Stimulated activated naive CD4-positive, alpha-beta T cell (primary cell): ENCODE measurements at places on chromosomes 11 and 22.

GRCh38 chr11:68655406-68655805 is 28.9 kb upstream of the GAL start:
- no peak for DNase-seq

- DNase-seq: no peak
Observed at GRCh38 chr11:19220903-19221724, 19.3 kb upstream of the CSRP3 start.

DNA sequence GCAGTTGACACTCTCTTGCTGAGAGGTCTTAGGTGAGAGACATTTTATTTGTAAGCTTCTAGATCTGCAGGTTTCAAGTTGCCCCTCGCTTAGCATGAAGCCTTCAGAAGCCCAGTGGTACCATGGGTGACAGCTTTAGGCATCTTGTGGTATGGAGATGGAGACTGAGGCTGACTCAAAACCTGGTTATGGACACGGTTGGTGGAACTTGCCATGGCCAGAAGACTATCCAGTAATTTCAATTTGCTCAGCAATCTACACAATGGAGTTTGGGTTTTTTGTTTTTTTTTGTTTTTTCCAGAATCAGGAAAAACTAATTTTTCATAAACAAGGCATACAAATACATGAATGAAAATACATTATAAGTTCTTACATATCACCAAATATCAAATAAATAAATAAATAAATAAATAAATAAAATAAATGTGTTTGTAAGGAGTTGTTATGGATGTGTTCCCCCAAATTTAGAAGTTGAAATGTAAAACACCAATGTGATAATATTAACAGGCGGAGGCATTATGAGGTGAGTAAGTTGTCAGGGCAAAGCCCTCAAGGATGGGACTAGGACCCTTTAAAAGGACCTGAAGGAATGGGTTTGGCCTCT is 22.6 kb downstream of the ETS1 start:
- no peak for DNase-seq

DNA sequence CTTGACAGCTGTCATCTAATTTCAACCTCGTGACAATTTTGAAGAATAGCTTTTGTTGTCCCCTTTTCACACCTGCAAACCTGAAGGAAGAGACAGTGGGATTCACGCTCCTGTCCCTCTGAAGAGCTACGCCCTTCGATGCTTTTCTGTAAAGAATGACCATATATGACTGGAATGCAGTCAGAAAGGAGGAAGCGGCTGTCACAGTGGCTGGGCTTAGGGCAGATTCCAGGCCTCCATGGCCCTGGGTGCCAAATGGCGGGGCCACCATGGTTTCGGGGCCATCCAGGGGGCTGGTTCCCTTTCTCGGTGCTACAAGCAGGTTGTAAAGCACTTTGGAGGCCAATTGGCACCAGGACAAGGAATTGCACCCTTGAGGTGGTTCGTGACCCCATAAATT is 22.2 kb upstream of the FGF19 start:
- DNase-seq: no peak

GRCh38 chr11:119185981-119186634 is 833 bp downstream of the NHERF4 start:
- no peak for DNase-seq

DNA sequence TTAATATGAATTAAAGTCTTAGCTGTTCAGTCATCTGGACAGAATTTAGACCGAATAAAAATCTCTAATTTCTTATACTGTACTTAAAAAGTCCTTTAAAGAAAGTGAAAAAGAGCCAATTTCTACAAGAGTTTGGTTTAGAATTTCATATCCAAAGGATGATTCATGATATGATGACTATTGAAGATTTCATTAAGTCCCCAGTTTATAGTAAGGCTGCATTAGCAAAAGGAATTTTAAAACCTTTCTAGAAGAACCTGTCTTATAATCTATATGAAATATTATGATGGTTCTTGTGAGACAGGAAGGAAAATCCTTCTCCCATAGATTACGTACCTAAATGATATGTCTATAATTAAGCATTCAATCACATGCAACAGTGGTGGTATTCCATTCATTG is 34.8 kb downstream of the TSG101 start:
- no peak for DNase-seq

- no peak for DNase-seq
Observed at GRCh38 chr11:111845276-111846028, 25.9 kb downstream of the ALG9 start.

DNA sequence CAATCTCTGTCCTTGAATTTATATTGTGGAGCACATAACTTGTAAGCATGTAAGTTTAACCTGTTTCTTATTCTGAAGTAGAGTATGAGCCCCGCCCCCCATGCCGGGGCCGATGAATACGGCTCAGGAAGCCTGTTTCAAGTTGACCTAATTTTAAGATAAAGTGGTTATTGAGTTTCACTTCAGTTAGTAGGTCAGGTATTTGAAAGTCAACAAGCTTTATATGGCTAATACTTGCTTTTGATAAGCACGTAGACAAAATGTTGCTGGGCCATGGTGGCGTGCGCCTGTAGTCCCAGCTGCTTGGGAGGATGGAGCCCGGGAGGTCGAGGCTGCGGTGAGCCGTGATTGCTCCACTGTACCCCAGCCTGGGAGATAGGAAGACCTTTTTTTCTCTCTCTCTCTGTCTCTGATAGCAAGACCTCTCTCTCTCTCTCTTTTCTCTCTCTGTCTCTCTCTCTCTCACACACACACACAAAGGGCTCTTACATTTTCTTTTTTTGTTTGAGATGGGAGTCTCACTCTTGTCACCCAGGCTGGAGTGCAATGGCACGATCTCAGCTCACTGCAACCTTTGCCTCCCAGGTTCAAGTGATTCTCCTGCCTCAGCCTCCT is 14.4 kb downstream of the YWHAH start:
- DNase-seq: no peak

GRCh38 chr11:34706709-34707461 is 86.0 kb downstream of the EHF start:
- DNase-seq: no peak

DNA sequence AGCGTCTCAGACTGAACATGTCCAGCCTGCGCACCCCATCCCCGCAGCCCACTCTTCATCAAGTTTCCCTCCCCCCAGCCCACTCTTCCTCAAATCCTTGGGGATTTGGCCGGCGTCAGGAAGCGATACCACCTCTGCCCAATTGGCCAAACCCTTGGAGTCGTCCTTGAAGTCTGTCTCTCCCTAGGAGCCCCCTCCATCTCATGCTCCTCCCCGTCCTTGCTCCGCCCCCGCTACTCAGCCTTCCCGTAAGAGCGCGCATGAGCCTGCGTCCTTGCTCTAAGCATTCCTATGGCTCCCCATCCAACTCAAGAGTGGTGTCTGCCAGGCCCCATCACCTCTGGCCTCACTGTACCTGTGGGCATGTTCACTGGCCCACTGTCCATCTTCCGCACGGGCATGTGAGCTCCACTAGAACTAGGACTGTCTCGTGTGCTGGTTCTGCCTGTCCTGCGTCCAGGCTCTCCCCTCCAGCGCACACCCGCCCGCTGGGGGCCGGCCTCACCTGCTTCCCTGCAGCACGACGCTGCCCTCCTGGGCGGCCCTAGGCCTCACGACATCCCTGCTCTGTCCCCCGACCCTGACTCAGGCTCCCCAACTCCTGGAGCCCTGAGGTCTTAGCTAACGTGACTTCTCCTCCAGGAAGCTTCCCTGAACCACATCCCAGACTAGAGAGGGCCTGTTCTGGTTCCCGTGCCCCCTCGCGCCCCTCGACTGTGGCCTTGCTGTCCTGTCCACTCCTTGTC is 30.5 kb upstream of the TTLL12 start:
- DNase-seq: no peak

DNA sequence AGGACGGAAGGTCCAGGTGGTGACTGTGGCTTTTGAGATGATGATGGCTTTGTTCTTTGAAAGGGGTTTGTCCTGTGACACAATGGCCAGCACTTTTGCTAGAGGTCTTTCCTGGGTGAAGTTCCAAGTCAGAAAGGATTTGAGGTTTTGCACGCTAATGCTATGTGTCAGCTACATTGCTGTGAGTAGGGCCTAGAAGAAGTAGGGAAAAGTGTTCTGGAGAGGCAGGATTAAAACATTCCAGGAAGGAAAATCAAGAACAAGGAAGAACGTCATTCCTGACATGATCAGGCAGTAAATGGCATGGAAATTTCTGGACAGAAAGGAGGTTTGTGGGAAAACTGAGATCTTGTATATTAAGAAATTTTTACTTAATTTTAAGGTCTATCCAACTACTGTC is 290.7 kb downstream of the NTM start:
- no peak for DNase-seq

DNA sequence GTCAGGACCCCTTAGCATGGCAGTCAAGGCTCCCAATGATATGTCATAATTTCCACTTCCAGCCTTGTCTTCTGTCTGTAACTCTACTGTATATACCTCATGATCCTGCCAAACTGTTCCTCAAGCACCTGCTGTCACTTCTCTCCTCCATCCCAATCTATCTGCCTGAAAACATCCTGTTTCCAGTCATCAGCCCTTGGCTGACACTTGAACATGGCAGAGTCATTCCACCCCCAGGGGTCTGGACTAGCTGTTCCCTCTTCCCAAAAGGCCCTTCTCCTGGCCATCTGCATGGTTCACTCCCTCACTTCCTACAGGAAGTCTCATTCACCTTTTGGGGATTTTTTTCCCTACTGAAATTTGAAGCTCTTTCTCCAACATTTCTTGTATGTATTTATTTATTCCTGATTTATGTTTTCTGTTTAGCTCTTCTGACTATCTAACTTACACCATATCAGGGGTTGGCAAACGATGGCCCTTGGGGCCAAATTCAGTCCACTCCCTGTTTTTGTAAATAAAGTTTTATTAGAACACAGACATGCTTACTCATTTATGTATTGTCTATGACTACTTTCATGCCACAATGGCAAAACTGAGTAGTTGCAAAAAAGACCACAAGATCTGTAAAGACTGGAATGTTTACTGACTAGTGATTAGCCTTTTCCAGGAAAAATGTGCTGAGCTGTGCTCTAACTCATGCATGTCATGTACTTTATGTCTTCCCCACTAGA is 278.4 kb downstream of the KIRREL3 start:
- no peak for DNase-seq

DNA sequence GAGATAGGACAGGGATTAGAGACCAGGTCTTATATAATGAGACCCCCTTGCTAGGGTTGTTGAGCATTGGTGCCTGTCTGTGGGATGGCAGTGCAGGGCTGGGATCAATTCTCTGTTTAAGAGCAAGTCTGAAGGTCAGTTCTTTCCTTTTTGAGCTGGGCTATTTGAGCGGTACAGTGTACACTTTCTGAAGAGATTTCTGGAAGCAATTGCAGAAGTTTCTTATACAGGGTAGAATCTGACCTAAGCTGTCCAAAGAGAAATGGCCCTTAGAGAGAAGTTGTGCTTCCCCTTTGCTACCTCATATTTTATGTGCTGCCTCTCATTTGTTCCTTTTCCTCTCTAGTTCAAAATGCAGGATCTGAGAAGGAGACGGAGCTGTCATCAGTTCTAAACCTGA is 35.8 kb downstream of the CSTPP1 start:
- DNase-seq: no peak

DNA sequence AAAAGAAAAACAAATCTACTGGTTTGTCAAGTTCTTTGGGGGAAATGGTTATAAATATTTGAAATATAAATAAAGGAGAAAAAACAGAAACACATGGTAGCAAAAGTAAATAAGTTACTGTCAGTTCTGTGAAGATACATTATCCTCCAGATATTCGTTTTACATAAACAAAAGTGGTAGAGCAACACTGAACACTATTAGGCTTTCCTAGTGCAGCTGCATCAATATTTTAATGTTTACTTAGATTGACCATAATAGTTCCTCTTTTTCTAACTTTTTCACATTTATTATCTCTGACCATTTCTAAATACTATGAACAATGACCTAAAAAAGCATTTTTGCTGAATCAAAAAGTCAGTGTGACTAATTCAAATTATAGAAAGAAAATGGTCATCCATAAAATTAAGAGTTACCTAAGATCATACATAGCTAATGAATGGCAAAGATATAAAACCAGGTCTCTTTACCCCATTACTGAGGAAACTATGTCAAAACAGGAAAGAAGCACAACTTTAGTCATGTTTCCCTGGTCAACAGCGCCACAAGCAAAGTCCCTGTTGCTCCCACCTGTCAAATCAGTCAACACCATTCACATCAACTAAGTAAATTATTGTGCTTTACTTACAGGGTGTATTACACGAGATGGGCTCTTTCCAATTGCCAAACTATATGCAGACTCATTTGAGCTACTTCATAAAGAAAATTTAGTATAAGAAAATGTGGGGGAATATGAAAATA is 38.5 kb downstream of the SBF2 start:
- DNase-seq: no peak

GRCh38 chr11:6531267-6531752 is 34.2 kb downstream of the DNHD1 start:
- DNase-seq: no peak

- no peak for DNase-seq
Observed at GRCh38 chr11:23252426-23252825, 392.2 kb upstream of the CCDC179 start.

DNA sequence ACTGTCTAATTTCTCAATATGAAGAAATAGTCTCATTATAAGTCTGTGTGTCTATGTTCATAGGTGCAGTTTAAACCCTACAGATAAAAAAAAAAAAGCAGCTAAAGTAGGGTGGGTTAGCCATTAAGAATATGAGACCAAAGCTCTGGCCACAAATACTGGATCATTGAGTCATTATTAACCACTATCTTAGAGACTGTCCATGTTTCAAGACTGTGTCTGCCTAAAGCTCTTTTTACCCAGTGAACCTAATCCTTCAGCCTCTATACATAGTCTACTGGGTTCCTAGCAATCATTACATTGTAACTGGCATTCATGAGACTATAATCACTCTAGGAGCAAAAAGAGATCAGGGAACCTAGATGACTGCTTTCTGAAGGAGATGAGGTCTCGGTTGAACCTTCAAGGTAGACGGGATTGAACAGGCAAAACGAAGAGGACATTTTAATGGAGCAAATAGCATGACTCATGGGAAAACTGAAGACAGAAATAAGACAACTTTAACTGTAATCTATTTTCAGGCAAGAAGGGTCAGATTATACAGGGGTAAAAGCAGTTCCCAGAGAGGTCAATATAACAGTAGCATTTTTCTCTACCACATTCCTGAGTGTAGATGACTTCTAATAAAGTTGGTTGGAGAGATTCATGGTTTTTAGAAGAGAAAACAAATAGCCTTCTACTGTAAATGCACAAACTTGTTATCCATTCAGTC is 64.0 kb upstream of the FIBIN start:
- no peak for DNase-seq

- DNase-seq: no peak
Observed at GRCh38 chr22:23752750-23753149, 1.5 kb downstream of the VPREB3 start.
